Naive thymus-derived CD8-positive, alpha-beta T cell (primary cell): ENCODE measurements at places on chromosomes 6 and 20.

- no peak for DNase-seq
These were observed 332.3 kb downstream of the ZFAND3 start for GRCh38 chr6:38151580-38152500.

DNA sequence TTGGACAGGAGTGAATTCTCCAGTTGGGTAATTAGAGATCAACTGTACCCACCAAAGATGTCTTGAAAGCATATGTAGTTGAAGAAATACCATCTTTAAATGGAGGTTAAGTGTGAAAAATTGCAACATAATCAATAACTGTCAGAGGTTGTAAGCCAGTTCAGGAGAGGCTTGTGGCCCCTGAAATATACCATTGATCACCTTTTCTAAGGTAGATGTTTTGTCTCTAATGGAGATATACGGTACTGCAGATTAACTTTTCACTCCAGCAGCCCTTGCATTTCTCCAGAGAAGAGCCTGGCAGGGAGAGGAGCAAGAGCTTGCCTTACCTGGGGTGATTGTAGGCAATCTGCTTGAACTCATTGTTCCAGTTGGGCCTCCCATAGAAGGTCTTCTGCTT is 48.8 kb downstream of the NOX3 start:
- DNase-seq: no peak

DNA sequence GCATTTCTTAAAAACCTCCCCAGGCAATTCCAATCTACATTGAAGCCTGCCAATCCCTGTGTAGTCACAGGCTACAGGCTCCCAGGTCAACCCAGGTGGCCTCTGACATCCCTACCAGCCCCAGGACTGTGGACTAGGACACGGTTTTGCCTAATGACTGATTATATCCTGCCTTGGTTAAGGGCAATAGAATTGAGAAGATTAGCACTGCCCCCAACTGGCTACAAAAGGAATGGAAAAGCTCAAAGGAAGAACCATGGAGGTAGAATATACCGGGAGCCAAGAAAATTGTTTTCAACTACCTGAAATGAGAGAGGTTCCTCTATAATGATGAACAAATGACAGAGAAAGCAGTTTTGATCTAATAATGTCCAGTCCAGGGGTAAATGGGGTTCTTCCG is 421.1 kb upstream of the AGPAT4 start:
- DNase-seq: no peak

DNA sequence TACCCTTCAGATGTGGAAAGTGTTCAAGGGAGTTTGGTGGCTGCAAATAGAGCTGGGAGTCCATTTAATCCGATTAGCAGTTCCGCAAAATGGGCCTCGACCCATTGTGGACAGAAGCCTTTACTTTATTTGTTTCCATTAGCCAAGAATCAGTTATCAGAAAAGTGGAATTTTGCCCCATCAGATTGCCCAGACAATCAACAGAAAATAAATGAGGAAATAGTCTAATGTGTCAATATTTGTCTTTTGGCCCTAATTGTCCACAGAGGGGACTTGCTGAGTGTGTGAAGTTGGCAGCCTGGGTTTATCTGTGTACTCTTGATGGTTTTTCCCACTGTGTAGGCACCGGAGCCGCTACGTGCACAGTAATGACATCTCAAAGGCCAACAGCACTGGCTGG is 134.3 kb downstream of the LINC00237 start:
- DNase-seq: no peak

GRCh38 chr20:44208770-44209169 is 1.8 kb downstream of the OSER1 start:
- DNase-seq: no peak

DNA sequence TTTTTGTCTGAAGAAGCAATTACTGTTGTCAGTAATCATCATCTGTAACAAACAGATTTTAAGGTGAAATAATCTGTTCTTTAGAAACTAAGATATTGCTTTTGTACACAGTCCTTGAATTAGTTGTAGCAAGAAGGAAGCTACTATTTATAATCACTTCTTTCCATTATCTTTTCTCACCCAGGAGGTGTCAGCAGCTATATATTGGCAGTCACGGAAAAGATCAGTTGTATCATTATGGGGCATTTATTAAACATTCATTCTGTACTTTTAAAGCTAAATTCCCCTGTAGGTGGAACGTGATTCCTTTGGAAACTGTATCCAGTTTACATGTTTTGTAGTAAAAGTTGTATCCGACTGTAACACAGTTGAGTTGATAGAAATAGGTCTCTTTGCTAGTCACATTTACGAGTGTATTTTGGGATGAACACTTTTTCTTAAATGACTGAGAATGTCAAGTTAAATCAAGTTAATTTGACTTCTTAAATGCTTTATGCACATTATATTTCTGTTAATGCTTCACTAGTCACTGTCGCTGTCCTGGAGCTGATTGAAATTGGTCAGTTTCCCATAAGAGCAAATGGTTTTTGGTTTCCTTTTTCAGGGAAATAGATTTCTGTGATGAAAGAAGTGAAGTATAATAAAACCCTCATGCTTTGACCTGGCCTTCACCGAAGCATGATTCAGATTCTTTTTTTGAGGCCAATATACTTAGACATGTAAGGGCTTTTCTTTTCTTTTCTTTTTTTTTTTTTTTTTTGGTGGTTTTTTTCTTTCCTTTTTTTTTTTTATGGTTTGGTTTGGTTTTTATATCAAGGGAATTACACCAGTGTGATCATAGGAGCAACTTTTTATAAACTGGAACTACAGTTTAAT is 5.1 kb downstream of the QKI start:
- DNase-seq: no peak

DNA sequence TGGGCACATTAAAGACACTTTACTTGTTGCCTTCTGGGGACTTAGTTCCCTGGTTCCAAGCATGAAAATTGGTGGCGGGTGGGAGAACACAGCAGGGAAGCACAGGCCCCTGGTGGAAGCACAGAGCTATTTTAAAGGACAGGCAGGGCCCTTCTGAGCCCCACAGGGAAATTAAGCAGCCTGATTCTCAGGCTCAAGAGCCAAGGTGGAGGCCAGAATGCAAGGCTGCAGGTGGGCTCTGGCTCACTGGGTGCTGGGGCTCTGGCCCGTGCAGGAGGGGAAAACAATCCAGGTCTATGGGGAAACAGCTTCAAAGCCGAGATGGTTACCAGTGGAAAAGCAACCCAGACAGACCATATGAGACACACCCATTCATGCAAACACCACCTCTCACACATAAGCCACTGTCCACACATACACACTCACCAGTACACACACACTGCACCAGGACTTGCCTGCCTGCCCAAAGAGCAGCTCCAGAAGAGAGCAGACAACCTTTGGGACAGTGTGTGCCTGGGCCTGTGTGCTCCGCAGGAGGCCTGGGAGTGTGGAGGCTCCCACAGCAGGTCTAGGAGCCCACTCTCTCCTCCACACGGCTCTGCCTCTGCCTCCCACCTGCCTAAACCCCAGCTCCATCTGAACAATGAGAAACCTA is 30.6 kb downstream of the TFEB start:
- DNase-seq: no peak

DNA sequence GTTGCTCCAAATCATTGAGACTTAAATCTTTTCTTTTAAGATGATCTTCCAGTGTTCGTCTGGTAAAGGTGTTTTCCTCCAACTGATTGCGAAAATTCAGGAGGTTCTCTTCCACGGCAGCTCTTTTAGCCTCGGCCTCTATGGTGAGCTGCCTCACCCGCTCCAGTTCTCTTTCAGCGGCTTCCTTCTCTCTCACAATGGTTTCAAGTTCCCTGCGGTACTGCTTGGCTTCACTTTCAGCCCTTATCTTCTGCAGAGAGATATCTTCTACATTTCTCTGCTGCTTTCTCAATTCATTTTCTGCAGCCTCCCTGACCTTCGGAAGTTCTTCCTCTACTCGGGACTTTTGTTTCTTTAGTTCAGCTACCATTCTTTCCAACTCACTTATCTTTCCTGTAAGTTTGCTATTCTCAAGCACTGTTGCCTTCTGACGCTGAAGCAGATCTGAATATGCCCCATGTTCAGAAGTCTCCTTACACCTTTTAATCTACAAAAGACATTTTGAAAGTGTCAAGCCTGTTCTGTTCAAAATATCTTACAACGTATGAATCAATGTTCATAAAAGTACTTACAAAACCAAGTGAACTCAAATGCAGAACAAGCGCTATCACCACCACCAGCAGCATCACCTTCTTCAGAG is 22.3 kb downstream of the DST start:
- DNase-seq: no peak

DNA sequence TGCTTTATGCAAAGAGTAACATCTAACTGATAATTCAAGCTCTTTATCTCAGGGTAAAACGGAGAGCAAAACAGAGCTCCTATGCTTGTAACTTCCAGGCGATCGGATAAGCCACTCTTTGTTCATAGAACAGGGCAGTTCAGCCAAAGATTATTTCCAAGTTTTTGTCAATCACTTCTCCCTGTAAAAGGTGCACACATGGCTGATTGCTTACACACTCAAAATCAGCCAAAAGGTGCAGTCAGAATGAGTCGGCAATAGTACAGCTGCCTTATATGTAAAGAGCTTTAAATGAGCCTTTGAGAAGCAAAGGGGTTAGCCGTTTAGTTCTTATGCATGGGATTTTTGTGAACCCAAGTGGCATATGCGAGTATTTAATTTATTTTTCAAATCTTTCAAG is 449.6 kb upstream of the POU3F2 start:
- no peak for DNase-seq

DNA sequence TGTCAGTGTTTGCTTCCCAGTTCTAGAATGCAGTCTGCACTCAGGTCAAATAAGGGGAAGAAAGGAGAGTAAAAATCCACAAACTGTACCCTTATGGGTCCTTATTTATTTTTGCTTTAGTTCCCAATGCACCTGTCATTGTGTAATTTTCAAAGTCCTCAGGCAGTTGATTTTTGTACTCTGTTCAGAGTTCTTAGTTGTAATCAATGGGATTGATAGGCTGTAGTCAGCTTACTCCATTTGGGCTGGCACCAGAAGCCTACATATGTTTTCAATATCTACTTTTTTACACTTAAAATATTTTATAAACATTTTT is 18.6 kb downstream of the AIG1 start:
- DNase-seq: no peak

- DNase-seq: no peak
These were observed 619.5 kb downstream of the PRKN start for GRCh38 chr6:162108041-162108440.
